ENCODE measurements at places on chromosomes 7 and 10.

DNA sequence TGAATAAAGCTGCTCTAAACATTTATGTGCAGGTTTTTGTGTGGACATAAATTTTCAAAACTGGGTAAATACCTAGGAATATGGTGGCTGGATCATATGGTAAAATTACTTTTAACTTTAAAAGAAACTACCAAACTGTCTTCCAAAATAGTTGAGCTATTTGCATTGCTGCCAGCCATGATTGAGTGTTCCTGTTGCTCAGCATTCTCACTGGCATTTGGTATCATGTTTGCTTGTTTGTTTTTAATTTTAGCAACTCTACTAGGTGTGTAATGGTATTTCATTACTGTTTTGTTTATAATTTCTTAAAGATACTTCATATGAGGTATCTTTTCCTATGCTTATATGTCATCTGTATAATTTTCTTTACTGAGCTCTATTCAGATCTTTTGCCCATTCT, 143.2 kb downstream of the POLR1F start:
- DNase-seq: no peak

DNA sequence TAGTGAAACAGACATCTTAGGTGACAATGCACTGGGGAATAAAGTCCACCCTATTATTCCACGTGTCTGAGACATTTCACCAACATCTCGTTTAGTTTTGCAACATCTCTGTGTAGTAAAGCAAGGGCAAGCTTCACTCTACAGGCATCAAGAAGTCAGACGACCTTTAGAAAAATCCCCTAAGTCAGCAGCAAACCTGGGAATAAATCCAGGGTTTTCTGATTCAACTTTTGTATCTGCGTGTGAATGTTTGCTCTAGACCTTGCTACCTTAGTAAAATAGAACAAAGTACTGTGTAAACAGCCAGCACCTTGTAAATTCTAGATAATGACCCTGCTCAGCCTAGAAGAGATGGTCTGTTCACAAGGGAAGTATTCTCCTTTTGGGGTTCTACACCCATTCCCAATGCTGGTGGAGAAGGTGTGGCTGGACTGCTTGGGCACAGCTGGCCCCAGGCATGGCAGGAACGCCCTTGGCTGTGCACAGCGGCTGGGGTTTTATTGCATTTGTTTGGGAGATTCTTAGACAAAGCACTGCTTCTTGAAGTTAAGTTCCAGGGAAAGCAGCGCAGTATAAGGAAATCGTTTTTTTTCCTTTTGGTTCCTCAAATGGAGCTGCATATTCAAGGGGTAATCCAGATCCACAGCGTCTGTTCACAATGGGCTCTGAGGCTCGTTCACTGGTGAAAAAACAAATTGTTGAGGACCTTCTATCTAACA, 38.3 kb upstream of the GALNTL5 start:
- no peak for DNase-seq

DNA sequence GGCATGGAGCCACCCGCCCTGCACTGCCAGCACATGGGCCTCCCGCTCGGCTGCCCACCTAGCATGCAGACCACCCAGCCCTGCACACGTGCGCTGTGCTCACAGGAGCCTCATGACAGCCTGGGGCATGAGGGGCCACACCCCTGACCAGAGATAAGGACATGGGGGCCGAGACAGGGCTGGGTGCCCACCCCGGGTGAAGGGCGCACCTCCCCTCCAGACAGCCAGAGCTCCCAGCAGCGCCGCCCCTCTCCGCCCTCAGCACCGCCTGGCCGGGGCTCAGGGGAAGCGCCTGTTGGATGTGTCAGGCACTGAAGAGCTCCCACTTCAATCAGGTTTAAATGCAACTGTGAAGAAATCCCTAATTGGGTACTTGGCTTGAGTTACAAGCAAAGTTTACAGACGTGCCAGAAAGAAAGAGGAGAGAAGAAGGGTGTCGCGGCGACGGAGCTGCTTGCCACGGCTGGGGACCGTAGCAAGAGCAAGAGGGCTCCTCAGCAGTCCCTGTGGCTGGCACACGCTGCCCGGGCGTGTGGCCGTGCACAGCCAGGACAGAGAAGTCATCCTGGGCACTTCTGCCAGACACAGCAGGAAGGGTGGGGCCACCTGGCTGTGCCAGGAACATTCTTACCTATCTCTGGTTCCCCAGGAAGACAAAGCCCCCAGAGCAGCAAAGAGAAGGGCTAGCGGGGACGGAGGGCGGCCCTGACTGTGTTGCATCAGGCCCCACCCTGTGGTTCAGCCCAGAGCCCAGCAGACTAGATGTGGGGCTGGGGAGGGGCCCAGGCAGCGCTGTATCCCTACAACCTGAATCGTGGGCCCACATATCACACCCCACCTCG, 247.4 kb downstream of the ELFN1 start:
- DNase-seq: no peak

GRCh38 chr10:75540357-75540966, 109.0 kb downstream of the LRMDA start:
- no peak for DNase-seq

- DNase-seq: no peak
These were observed 1.6 kb downstream of the LRRTM3 start for GRCh38 chr10:66927251-66927935.

DNA sequence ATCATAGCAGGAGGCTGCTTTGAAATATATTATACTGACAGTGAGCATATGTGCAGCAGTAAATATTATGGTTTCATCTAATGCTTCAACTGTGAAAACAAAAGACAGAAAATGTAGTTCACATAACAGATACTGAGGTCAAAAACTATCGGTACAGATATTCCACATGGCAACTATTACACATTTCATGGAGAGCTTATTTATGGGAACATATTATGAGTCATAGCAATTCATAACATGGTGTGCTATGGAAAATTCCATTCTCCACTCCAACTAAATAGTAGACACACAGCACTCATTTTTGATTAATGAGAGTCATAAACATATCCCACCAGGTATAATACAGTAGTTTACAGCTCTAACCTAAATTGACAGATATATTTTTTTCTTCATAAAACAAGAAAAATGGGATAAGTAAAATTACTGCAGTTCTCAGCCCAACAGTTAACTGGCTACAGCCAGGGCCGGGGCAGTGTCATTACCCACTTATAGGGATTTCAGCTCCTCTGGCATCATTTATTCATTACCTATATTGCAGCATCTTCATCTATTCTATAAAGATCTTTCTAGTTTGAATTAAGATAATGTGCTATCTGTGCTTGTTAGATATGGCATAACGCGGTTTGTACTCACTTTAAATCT, 475.6 kb upstream of the KLF6 start:
- DNase-seq: no peak

DNA sequence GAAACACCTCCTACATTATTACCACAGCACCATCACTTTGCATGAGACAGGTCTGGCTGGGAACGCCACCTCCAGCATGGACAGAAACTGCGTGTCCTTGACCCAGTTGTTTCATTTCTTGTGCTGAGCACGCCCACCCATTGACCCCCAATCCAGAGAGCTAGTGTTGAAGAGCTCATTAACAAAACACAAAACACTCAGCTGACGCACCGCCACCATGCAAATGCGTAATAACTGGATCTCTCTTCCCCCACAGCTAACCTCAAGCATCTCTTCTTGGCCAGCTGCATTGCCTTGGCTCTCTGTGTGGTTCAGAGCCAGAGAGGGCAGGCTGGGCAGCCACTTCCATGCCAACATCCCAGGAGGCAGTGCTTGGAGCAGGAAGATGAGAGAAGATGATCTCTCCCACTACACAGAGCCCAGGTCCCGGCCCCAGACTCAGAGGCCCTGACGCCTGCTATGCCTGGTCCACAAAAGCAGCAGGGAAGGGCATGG, 173.5 kb downstream of the PLXNA4 start:
- DNase-seq: no peak

GRCh38 chr10:22367471-22367870, 22.2 kb downstream of the SPAG6 start:
- no peak for DNase-seq

- DNase-seq: no peak
These were observed 2.4 kb upstream of the GLCCI1 start for GRCh38 chr7:7966141-7966734.

- no peak for DNase-seq
These were observed 155.6 kb downstream of the TAX1BP1 start for GRCh38 chr7:27895551-27895950.

All from NCI-H2081 treated with DMSO at 0.1 percent for 48 hours (cell line).